ENCODE measurements at places on chromosomes 4 and X. TPM values are rescaled to one million over a fixed set of nuclear protein-coding genes. Genes with fewer than 3 reads are reported as not detected.

Gene FAM236C
- not detected for total RNA-seq

DNA sequence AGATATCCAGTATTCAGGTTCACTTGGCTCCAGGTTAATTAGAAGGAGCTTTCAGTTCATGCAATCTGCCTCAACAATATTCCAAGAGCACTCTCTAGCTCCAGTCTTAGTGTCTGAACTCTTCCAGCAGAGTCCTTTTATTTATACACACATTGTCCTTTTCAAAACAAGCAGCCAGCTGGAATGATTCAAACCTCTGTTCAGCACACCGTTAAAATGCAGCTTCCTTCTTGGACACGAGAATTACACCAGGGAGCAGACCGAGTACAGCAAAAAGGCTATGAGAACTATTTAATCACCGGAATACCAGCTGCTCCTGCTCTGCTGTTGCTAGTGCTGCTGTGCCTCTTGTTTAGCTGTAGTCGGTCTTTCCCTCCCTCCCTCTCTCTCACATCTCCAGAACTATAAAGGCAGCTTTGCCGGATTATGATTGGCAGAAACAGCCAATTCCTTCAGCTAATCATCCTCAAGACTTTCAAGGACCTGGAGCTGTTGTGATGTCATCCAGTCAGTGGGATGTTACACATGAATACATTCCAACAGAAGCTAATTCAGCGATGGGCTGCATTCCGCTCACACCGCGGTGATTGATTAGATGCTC is at the start of gene NDST4:
TSS of gene NDST4 (minus strand) at position 115 of the 601 bp plus-strand sequence. CDS start 36,584 bp downstream, outside the sequence.
- DNase-seq = no peak
- H3K27ac ChIP-seq = no peak within 1 kb of the TSS
- H3K36me3 ChIP-seq = no peaks in the 10 kb centered on the region

Gene ADAMTS3
- total RNA-seq = 0.81 TPM

Gene LIMCH1
- 6.7 TPM for total RNA-seq

DNA sequence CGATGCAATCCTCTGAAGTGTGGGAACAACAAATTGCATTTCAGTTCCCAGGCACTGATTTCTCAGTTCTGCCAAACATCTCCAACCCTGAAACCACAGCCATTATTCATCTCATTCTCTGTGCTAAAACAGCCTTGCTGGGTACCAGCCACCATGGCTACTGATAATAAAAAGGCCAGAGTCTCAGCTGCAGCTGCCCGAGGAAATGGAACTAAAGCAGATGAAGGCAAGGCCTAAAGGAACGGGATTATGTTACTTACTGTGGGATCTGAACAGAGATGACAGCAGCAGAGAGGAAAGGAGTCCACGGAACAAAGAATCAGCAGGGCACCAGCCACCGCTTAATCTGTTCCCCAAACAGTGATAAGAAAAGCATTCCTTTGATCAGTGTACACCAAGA is 155.7 kb downstream of the PAPSS1 start:
- no peaks in the 10 kb centered on the region for H3K4me1 ChIP-seq
- H3K27me3 ChIP-seq = no peaks in the 10 kb centered on the region
- no peak for DNase-seq
- H3K36me3 ChIP-seq = no peaks in the 10 kb centered on the region

Gene RBM46
- not detected for total RNA-seq

Gene TTC29
- not detected for total RNA-seq

GRCh38 chr4:124803641-124804040 is 91.1 kb upstream of the ANKRD50 start:
- no peaks in the 10 kb centered on the region for H3K27me3 ChIP-seq
- H3K4me3 ChIP-seq = no peak overlapping the region
- H3K27ac ChIP-seq = no peak overlapping the region
- DNase-seq = no peak
- H3K36me3 ChIP-seq = no peaks in the 10 kb centered on the region

GRCh38 chr4:148286012-148286411 is 156.2 kb downstream of the NR3C2 start:
- no peak overlapping the region for H3K27ac ChIP-seq
- no peak for DNase-seq
- H3K27me3 ChIP-seq = no peaks in the 10 kb centered on the region
- no peak overlapping the region for H3K4me3 ChIP-seq

Gene DGAT2L6
- total RNA-seq = not detected

GRCh38 chrX:1493877-1494510 is 41.3 kb upstream of the ASMTL start:
- H3K36me3 ChIP-seq = no peaks in the 10 kb centered on the region
- H3K4me3 ChIP-seq = no peak overlapping the region
- no peaks in the 10 kb centered on the region for H3K27me3 ChIP-seq
- DNase-seq = no peak

Data from sigmoid colon (tissue), 7 donors.